ENCODE measurements at places on chromosomes 11 and 22.
A peak's percentile ranks its signal among the peaks of the same experiment; 100 is the strongest.

- no peak for DNase-seq
Measured at GRCh38 chr11:15668718-15669117, 554.0 kb downstream of the INSC start.

DNA sequence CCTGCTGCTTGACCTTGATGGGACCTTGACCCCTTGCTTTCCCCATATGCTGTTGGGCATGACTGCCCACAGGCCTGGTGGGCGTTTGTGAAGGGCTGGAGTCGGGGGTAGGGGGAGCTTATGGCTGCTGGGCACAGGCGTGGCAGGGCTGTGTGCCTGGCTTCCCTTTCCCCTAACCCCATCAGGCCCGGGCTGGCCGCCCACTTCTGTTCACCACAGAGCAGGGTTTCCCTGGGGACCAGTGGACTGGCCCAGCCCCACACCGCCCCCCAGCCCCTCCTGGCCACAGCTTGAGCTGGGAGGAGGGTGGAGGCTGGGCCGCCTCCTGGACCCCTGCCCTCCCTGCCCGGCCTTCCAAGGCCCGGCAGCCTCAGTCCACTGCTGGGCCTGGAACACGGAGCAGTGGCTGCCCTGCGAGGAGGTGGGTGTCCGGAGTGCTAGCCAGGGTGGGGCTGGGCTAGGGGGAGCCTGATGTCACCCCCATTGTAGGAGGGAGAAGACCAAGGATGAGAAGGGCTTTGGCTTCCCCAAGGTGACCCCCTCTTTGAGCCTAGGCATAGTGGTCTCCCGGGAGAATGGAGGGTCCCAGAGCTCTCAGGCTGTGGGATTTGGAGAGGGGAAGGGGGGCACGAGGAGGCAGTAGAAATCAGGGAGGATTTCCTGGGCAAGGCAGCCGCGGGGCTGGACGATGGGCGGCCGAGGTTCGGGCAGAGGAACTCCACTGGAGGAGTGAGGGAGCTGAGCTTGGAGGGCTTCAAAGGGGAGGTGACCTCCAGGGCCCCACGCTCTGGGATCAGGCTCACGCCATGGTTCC lies at the start of gene AIFM3:
Gene AIFM3 (plus strand): TSS at position 373 of the 814 bp plus-strand sequence. CDS start 690 bp downstream, outside the sequence.
- no peak for DNase-seq

GRCh38 chr11:133957900-133958299 lies 1.1 kb upstream of the IGSF9B start:
- no peak for DNase-seq

GRCh38 chr22:24091551-24092420 lies 80.7 kb downstream of the CABIN1 start:
- no peak for DNase-seq

GRCh38 chr11:124670732-124671131 lies 2.8 kb downstream of the SIAE start:
- DNase-seq = peak; percentile 79

DNA sequence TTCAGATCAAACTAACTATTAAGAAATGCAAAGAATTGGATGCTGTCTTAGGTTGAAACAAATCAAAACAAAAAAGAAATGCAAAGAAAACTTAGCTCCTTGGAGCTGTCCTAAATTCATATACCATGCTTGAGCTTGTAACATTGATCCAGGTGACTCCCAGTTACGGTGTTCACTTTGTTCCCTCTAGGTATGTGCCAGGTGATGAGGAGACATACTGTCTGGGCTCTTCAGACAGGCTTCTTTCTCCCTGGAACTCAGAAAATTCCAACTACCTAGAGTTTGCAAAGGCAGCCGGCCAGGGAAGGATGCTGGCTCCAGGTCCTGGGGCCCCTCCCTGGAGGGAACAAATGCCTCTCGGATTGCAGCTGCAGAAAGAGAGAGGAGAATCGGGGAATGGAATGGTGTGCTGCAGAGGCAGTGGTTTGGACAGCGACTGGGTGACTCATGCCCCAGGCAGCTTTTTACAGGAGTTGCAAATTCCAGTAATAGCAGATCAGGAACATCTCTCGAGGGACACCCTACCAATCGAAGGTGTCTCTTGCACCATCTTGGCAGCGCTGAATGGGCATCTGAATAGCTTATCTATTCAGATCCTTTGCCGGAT lies 12.3 kb upstream of the ASPHD2 start:
- no peak for DNase-seq

- DNase-seq = no peak
Measured at GRCh38 chr11:77660947-77661346, 23.4 kb upstream of the CLNS1A start.

- no peak for DNase-seq
Measured at GRCh38 chr11:73229321-73229895, 11.3 kb downstream of the P2RY2 start.
